NCI-H1436 (cell line): ENCODE measurements at places on chromosomes 6 and 20.

DNA sequence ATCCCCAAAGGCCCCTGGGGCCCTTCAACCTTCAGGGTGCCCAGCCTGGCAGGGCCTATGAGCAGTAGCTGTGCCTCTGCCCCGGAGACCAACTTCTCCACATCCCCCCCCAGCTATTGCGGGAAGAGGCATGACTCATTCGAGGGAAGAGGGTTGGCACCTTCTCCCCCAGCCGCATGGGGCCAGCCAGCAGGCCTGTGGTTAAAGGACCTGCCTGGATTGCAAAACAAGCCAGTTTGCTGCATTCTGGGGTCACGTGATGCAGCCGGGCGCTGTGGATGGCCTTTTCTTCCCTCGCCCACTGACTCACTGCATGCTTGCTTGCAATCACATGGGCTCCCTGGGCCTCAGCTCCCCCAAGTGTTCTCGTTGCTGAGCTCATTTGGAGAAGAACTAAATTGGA lies 182.5 kb downstream of the MAFB start:
- no peak for DNase-seq

- DNase-seq: no peak
Observed at GRCh38 chr6:56714273-56714672, 71.6 kb upstream of the DST start.

DNA sequence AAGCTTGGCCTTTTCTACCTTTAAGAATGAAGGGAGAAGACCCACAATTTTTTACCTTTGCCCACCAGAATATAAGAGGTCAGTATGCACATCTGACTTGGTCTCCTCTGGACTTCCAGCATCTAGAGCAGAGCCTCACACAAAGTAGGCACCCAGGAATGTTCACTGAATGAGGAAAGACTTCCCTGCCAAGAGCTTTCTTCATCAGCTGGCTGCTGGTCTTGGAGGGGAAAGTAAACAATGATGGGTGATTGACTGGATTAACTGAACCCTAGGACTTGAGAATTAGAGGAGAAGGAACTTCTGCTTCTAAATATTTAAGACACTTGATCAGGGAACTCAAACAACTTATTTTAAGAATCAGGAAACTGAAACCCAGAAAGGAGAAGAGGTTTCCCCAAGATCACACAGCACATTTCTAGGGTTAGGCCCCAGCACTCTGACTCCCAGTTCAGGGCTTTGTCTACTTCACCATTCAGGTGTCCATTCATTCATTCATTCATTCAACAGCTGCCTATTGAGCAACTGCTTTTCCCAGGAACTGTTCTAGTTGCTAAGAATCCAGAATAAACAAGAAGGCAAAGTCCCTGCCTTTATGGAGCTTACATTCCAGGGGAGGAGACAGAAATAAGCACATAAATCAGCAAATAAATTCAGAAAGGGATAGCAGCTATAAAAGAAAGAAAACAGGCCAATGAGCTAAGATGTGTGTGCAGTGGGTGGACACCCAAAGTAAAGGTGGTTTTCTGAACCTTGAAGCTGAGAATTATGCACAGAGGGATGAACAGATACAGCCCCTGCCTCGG lies 216.9 kb upstream of the LRFN2 start:
- DNase-seq: no peak

DNA sequence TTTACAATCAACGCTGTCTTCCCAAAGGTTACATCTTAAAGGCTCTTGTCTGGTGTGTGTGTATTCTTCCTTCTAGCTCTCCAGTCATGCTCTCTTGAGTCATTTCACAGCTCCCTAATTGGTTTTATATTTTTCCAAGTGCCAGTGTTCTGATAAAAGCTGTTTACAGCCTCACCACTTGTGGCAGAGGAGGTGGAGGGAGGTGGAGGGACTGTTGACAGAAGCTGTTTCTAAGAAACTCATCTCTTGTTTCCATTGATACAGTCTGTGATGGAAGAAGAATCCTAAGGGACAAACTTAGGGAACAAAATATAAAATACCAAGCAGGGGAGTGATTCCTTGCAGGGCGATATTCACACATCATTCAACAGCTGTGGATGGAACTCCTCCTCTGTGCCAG lies 64.0 kb downstream of the QRSL1 start:
- DNase-seq: no peak

GRCh38 chr6:105137388-105137787 lies 42.4 kb downstream of the POPDC3 start:
- DNase-seq: no peak

GRCh38 chr6:27760464-27760863 lies 151.7 kb downstream of the OR2B2 start:
- no peak for DNase-seq

DNA sequence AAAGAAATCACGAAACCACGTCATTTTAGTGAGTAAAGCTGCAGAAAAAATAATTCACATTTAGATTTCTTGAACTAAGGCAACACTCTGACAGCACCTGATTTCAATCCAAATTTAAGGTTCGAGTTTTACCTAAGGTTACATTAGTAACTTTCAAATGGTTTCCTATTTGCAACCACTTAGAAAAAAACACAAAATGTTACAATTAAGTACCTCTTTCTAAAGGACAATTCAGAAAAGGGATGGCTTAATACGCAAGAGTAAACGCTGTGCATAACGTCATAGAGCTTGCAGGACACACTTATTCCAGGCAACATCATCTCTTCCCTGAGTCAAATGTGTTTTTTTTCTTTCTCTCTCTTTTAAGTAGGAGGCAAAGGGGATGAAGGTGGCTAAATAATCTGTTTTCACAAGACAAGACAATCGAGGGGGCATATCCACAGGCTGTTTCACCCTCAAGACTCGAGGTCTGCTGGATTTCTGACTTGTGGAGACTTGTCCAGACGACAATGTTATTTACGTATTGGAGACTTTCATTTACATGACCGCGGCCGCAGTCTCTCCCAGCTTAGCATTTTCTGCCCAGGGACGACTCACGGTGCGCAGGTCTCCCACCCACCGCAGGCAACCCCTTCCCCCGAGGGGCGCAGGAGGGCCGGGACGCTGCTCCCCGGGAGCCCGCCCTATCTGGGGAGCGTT lies 86.0 kb downstream of the SESN1 start:
- DNase-seq: no peak

GRCh38 chr6:90432041-90432775 lies 135.6 kb upstream of the BACH2 start:
- DNase-seq: no peak

DNA sequence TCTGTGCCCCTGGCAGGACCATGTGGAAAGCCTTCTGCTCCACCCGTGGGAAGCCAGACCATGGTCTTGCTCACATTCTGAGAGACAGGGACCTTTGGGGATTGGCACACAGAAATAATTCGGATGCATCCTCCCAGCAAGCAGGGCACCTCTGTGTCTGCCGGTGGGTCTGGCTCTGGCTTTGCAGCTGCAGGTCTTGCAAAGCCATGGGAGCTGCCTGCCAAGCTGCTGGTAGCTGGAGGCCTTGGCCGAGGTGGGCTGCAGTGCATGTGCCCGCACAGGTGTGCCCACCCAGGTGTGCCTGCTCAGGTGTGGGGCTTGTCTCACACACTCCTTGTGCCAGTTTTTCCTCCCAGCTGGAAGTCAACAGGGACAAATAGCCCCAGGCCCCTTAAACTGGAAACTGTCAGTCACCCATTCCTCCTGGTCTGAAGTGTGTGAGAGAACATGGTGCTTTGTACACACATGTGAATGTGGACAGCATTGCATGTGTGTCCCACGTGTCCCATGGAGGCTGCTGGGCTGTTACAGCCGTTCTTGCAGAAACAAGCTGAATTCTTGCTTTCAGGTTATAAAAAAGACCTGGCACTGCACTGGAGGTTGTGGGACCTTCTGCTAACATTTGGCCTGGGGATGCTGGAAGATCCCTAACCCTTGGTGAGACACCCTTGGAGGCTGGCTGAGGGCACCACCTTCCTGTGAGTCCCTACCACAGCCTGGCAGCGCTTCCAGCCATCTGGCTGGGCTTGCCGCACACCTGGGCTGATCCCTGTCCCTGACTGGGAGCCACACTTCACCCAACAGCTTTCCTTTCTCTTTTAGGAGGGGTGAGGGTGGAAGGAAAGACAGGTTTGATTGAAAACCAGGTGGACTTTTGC lies 54.9 kb upstream of the SMOC2 start:
- no peak for DNase-seq

DNA sequence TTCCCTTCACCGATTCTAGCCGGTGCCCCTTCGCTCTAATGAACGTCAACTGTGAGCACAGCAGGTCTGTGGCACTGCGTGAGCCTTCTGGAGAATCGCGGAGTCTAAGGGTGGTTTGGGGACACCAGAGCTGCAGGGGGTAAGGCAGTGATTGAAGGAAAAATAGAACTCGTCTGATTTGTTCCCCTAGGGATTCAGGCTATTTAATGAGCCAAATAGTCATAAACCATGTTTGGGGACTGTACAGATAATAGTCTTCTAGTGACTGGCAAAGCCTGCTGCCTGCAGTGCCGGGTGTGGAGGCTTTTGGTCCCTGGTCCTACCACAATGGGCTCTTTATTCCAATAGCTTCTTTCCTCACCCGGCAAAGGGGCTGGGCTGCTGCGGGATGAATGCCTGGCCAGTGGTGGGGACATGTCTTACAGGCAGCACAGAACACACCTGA lies 11.1 kb upstream of the NTSR1 start:
- peak; percentile 38 for DNase-seq

DNA sequence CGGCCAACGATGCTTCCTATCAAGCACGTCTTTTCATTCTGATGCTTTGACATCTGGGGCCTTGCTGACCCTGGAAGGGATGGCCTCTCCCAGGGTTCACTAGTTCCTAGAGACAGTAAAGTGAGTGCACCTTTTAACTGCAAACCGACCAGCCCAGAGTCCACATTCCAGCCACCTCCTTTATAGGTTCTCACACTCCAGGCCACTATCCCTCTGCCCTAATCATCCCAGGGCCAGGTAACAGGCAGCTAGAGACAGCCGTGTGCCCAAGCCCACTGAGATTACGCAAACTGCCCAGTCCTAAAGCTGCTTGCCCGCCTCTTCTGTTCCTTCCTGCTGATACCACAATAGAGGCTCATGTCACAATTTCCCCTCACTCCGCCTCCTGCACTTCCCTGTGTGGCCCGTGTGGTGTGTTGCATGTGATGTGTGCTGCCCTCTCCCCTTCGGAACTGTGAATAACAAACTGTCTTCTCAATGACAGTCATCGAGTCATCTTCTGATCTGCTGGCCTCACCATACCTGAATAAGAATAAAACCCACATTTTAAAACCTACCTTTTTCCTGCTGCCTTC lies 123.7 kb upstream of the EXOC2 start:
- DNase-seq: no peak

DNA sequence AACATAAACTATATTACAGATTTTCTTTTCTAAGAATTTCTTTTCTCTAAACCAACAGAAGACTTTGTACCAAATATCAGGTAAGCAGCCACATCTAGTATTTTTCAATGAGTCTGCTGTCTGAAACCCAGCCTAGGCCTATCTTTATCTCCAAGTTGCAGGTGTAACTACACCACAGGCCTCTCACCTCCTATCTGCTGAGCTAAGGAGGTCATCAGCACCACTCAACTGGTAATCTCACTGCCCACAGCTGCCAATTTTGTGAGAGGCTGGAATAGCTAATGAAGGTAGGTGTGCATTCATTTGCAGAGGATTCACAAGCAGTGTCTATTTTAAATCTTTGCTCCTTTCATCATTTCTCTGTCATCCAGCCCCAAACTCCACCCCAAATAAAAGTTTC lies 584.8 kb downstream of the HDGFL1 start:
- DNase-seq: no peak

DNA sequence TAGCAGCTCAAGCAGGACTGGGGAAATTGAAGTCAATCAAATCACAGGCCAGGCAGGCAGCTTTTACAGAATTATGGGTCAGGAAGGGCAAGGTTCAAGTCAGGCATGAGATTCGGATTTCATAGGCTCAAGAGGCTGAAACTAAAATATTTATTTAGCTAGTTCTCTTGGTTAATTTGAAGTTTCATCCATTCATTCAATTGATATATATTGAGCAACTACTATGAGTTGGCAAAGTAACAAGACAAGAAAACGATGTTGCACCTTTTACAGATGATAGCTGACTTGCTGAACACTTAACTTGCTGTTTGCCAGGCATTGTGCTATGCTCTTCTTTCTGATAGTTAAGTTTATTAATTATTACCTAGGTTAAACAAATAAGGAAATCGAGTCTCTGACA lies 20.5 kb upstream of the ASCC3 start:
- DNase-seq: no peak

GRCh38 chr20:62050166-62051120 lies 15.2 kb downstream of the TAF4 start:
- no peak for DNase-seq
